ENCODE measurements at places on chromosomes 3 and 15.

GRCh38 chr3:83093222-83093572 is 1331.8 kb upstream of the GBE1 start:
- DNase-seq = no peak

DNA sequence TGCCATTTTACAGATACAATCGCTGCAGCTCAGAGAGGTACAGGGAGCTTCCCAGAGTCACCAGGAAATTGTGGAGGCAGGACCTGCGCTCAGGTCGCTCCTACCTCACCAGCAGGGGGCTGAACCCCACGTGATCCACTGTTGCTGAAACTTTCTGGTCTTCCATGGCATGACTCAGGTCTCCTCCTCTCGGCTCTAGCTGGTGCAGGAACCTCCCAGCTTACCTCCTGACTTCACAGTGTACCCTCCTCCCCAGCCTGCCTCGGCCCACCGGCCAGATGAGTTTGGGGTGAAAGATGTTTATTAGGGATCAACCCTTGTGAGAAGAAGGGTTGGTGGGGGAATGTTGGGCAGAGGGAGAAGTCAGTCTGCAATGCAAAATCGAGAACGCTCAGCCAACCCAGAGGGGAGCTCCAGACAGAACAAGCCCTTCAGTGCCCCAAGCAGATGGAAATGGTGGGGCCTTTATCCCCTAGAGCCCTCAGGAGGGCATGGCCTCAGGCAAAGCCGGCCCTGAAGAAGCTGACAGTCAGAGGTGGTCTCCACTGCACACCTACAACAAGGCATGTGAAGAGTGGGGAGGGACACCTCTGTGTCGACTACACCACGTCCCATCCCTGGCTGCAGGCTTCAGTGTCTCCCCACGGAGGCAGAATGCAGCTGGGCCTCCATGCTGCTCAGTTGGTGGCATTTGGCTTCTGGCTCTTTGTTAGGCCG is 118.6 kb upstream of the PRR20G start:
- DNase-seq = no peak

DNA sequence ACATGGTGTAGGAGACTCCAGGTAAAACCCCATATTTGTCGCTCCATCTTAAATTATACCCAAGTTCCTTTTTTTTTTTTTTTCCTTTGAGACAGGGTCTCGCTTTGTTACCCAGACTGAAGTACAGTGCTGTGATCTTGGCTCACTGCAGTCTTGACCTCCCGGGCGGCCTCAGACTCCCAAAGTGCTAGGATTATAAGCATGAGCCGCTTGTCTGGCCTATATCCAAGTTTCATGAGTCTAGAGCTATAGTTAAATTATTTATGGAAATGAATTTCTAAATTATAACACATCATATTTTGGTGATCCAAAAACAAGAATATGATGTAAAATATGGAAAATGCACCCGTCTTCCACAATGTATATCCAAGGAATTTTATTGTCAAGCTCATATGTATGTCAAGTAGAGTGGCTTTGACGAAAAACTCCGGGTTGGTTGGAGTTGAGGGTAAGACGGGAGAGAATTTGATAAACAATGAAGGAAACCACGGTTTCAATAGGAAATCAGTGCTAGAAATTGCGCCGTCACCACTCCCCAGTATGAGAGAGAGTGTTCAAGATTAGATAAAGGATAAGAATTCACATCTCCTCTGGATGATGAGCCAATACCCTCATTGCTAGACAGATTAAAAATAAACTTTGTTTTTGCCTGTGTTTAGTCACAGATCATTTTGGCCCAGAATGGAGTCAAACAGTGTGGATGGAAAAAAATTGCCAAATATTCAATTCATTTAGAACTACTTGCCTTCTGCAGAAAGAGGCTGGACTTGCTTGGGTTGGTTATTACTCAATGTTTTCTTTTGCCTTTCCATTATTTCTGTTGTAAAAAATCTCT is 209.2 kb upstream of the NR2F2 start:
- no peak for DNase-seq

DNA sequence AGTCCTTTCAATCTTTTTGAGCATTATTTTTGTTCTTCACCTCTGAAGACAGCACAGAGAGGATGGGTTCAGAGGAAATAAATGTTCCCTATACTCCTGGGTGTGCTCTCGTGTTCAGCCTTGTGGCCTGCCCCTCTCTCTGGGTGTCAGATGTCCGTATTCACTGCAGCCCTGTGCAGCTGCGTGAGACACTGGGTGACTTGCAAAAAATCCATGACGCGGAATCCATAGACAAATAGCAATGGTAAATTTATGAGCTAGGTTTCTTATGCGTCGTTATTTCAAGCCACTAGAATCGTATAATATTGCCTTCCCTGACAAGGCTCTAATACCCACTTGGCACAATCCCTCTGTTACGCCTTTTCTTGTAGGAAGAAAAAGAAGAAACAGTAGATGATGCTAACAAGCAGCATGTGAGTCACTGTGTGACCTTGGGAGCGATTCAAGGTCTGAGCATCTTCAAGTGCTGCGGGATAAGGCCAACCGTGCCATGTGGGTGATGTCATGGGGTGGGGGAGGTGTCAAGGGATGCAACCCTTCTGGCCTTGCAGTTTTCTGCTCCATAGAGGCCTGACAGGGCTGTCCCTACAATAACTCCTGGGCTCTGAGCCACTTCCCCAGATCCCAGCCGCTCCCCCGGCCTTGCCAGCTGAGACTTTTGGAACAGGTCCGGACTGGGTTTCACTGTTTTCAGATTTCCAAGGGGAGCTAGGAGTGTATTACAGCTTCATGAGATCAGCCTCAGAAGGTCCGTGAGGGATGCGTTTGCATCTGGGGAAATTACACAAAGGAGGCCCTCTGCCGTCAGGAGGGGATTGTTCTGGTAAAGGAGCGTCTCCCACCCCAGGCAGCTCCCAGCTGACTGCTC is 47.6 kb upstream of the POMGNT2 start:
- no peak for DNase-seq

DNA sequence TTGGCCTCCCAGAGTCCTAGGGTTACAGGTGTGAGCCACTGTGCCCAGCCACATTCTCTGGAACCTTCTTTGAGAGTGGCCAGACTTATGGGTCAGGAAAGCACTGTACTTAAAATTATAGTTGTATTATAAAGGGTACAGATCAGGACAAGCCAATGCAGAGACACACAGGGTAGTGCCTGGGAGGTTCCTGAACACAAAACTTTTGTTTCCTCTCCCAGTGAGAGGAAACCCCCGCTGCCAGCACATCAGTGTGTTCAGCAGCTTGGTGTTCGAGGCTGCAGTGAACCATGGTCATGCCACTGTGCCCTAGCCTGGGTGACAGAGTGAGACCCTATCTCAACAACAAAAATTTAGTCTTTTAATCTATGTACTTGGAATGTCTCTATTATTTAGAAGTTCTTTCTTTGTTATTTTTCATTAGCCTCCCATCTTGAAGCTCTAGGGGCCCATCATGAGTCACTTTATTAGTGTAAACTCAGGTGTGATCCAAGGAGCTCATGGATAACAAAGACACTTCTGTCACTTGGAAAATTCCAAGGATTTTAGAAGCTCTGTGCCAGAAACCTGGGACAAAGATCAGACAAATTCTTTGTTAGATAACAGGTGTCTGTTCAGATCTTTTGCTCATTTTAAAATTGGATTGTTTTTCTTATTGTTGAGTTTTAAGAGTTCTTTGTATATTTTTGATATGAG is 7.8 kb downstream of the BLOC1S6 start:
- DNase-seq = no peak

DNA sequence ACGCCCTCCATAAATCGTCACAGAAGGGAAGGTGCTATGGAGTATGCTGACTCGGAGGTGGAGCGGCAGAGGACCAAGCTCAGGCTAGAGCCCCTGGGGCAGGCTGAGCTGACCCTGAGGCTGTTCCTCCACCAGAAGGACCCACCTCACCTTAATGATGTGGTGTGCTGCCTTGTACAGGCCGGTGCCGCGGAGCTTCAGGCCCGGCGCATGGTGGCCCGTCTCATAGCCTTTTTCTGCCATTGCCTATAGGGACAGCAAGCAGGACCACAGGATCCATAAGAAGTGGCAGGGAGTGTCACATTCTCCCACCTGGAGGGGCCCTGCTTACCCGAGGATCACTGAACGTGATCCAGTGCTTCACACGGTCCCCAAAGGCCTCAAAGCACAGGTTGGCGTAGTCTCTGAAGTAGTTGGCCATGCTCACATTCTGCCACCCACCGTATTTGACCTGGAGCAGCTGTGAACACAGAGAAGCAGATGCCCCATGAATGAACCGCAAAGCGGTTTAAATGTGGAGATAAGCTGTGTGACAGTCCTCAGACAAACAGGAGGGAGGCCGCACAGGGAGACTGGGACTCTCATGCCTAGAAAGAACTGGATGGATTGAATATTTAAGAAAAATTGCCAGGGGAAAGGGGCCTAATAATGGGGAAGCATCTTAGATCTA is 4.8 kb downstream of the LCTL start:
- no peak for DNase-seq

GRCh38 chr3:131796111-131796510 is 238.7 kb downstream of the CPNE4 start:
- no peak for DNase-seq

DNA sequence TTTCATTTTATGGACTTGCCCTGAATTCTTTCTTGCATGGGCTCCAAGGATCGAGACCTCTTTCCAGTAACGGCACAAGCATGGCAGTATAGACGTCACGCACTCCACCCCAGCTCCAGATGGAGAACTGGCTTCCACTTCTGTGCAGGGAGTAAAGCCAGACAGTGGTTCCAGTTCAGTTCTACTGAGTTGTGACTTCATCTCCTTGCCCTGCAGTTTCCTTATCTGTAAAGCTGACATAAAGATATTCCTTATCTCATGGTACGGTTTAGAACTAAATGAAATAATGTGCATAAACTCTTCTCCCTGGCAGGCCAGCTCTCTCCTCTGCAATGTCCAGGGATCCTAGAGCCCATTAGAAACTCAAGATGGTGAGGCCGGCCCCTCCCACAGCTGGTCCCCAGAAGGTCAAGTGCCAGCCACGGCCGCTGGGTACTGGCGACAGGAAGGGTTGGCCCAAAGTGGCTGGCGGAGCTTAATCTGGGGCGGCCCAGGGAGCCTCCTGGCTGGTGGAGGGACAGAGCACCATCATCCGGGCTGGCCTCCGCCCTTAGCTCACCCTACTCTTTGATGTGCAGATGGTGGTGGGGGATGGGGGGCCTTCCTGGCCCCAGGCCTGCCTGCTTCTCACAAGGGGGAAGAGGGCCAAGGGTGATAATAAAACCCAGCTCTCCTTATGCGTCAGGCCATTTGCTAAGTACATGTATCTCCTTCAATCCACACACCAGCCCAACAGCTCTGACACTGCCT is 7.2 kb downstream of the MESP2 start:
- DNase-seq = no peak

- no peak for DNase-seq
Measured at GRCh38 chr3:291646-292436, 95.3 kb downstream of the CHL1 start.

DNA sequence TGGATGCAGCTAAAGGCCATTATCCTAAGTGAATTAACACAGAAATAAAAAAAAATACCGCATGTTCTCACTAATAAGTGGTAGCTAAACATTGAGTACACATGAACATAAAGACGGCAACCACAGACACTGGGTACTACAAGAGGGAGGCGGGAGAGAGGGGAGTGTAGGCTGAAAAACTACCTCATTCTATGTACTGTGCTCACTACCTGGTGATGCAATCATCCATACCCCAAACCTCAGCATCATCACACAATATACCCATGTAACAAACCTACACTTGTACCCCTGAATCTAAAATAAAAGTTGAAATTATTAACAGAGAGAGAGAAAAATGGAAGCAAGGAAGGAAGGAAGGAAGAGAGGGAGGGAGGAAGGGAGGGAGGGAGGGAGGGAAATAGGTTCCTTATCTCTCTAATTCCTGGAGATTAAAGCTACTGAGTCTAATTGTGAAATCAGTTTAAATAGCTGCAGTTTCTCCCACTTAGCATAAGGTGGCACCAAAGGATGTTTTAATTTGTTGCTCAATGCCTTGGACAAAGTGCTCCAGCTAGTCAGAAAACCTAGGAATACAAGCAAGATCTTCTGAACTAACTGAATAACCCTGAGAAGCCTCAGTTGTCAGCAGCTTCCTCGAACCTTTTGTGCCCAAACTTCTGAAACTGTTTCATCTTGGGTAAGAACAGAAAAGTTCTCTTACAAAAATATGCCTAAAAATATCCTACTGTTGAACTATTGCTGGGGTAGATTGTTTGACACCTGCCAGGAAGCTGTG is 79.4 kb upstream of the ATP11B start:
- DNase-seq = no peak
